ENCODE measurements at places on chromosomes 7 and 10.

DNA sequence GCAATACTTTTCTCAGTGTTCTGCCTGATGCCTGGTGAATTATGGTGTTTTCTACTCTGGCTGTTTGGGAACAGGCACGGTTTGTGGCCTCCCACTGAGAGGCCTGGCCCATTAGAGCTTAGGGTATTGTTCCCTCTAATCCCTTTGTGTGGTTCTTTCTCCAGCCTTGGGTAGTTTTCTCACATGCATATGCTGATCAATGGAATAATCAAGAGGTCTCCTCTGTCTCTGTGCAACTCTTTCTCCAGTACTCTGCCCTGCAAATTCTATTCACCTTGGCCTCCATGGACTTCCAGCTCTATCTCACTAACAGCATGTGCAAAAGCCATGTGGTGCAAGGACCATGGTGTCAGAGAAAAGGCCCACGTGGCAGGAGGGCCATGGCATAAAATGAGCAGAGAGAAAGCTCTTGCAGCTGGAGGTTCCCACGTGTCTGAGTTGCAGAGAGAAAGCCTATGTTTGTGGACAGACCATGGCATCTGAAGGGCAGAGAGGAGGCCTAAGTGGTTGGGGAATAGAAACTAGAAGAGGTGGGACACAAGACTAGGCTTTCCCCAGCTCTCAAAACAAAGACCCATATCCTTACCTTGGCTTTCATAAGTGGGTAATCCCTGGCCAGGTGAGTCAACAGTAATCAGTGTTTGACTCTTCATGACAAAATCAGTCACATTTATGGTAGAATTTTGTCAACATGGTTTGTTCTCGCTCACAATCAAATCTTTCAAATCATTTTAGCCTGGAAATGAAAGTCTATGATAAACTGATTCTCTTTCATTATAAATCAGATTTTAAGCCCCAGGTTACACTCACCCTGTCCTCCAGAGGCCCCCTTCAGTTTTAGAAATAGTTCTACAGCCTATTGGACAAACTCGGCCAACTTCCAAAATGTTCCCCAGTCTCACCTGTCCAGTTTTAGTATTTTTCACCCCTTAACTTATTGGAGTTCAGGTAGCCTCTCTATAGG lies 17.3 kb downstream of the OPALIN start:
- DNase-seq, result no peak

- peak; percentile 14 for DNase-seq
Observed at GRCh38 chr10:108434559-108435252, 1270.2 kb upstream of the SORCS1 start.

DNA sequence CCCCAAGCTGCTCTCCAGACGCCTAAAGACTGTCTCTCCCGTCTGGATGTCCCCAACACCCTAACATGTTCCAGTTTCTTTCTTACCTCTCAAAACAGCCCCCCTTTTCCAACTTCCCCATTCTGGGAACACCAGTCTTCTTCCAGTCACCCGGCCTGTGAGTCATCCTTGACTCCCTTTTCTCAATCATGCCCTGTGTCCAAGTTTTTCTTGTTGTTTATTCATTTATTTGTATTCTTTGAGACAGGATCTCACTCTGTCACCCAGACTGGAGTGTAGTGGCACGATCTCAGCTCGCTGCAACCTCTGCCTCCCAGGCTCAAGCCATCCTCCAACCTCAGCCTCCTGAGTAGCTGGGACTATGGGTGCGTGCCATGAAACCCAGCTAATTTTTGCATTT lies 15.6 kb downstream of the SNX10 start:
- peak; percentile 25 for DNase-seq

DNA sequence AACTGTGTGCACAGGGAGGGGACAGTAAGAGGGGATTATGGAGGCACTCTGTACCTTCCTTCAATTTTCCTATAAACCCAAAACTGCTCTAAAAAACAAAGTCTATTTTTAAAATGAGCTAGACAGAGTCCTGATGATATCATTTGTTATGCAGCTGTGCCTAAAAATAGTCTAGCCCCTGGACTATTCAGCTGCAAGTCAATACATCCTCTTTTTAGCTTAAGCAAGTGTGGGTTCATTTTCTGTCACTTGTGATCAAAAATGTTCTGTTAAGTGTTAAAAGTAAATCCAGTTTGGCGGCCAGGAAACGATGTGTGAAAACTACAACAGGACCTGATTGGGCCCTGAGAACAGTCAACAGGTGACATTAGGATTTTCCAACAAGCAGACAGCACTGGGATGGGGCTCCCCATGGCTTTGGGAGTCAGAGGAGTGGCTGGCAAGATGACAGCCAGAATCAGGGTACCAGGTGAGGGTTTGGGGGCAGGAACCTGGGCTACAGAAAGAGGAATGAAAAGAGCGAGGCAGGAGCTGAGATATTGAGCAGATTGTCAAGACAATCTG lies 33.9 kb downstream of the FAM107B start:
- peak; percentile 14 for DNase-seq

GRCh38 chr7:124457841-124458240 lies 307.8 kb downstream of the GPR37 start:
- DNase-seq, result peak; percentile 19

All from OCI-M1 (cell line).